ENCODE measurements at places on chromosomes 7 and 10.

- DNase-seq = no peak
Measured at GRCh38 chr10:111551001-111551400, 474.2 kb downstream of the ADRA2A start.

DNA sequence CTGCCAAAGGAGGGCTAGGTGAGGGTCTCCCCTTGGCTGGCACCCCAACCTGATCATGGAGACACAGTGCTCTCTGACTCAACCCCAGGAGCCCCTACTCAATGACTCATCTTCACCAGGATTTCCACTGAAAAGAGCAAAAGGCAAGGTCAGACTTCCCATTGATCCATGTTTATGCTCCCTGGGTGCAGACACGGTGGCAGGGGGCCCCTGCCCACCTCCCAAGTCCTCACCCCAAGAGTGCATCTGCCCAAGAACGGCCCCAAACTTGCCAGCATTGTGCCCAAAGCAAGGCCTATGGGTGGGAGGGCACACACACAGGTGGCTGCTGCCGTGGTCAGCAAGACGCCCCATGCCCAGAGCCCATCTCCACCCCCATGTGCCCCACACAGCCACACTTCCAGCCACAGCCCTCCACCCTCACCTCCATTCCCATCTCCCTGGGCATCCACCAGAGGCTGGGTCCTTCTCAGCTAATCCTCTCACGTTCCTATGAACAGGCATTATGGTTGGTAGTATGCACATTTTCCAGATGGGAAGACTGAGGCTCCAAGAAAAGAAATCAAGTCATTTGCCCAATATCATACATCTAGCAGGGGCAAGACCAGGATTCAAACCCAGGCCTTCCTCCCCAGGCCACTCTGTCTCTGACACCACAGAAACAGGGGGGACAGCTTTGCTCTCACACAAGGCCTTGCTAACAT, 31.3 kb downstream of the FAM53B start:
- no peak for DNase-seq

- DNase-seq = no peak
Measured at GRCh38 chr7:1807821-1808600, 137.9 kb downstream of the ELFN1 start.

GRCh38 chr10:70335246-70335613, 47.2 kb downstream of the LRRC20 start:
- DNase-seq = no peak

- peak; percentile 38 for DNase-seq
Measured at GRCh38 chr7:29017713-29018112, 59.6 kb upstream of the TRIL start.

GRCh38 chr7:7129381-7129780, 53.0 kb upstream of the C1GALT1 start:
- no peak for DNase-seq

- no peak for DNase-seq
Measured at GRCh38 chr7:30322271-30323005, 38.0 kb downstream of the ZNRF2 start.

GRCh38 chr10:63431962-63432797, 33.6 kb downstream of the JMJD1C start:
- no peak for DNase-seq

DNA sequence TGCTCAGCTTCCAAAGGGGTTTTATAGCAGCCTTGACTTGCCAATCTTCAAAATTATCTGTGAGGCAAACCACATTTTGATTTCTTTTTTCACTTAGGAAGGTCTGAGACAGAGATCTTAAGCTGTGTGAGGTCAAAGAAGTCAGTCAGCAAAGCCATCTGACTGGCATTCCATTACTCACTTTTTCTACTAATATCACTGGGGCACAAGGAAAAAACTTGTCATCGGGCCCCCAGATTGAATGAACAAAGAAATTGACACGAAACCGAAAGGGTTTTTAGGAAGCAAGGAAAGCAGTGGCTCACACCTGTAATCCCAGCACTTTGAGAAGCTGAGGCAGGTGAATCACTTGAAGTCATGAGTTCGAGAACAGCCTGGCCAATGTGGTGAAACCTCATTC, 78.5 kb upstream of the FRMD4A start:
- no peak for DNase-seq

DNA sequence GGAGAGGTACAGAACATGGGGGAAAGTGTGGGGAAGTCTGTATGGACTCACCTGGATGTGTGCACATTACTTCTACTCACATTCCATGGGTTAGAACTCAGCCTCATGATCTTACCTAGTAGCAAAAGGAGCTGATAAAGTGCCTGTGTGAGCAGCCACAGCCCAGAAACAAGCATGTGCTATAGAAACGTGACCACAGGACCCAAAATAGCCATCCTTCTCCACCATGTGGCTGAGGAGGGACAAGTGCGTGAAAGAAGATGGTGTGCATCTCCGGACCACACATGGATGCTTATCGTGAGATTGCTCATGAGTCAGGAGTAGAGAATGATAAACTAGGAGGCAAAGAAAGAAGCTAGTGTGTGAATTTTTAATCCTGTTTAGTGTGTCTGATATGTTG, 336.4 kb upstream of the PLXDC2 start:
- no peak for DNase-seq

- DNase-seq = no peak
Measured at GRCh38 chr7:130461272-130461671, 20.5 kb upstream of the CEP41 start.

Data from NCI-H2171 (cell line).